ENCODE measurements at places on chromosomes 3 and 15. TPM values are rescaled to one million over a fixed set of nuclear protein-coding genes. Genes with fewer than 3 reads are reported as not detected.

DNA sequence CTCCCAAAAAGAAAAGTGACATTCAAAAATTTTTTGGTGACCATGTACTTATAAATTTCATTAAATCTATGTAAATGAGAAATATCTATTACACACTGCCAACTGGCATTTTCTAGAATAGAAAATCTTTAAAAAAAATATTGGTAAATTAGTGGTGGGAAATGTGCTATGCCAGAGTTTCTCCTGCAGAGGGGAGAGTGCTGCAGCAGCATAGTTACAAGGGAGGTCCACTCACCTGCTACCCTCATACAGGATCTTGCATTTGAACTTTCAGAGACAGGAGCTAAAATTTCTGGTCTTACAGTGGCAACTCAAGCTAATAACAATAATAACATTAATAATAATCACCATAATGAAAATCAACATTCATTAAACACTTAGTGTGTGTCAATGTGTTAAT is 459.6 kb downstream of the NSUN3 start:
- H3K4me1 ChIP-seq = no peaks in the 10 kb centered on the region
- H3K4me3 ChIP-seq = no peak overlapping the region
- no peak for DNase-seq

GRCh38 chr3:113157408-113158030 is 53.8 kb upstream of the BOC start:
- H3K27ac ChIP-seq = no peak overlapping the region
- H3K36me3 ChIP-seq = no peaks in the 10 kb centered on the region
- no peaks in the 10 kb centered on the region for H3K4me1 ChIP-seq
- no peak overlapping the region for H3K4me3 ChIP-seq

- H3K27ac ChIP-seq = no peak overlapping the region
- DNase-seq = no peak
- no peaks in the 10 kb centered on the region for H3K27me3 ChIP-seq
- H3K4me3 ChIP-seq = no peak overlapping the region
Observed at GRCh38 chr3:38349684-38350359, 3.2 kb downstream of the XYLB start.

FBXL2 gene
- not detected for polyA plus RNA-seq

Data from CD14-positive monocyte (primary cell).